CD4-positive, alpha-beta T cell treated with Interferon gamma for 1 hour (primary cell): ENCODE measurements at places on chromosomes 16 and 17.

DNA sequence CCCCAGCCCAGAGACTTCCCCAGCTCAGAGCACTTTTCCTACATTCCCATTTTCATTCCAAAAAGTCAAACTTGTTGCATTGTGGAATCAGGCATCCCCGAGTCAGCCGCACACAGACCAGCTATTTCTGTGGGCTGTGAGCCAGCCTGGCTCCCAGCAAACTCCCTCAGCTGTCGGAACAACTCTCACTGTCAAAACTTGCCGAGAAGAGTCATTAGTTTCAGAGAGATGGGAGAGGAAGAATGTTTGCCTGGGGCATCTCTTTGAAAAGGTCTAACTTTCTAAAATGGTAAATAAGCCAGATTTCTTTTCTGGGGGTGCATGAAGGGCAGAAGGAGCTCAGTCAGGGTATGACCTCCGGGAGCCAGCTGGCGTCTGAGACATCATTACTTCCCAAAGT is 280.0 kb downstream of the TMEM114 start:
- DNase-seq = no peak

DNA sequence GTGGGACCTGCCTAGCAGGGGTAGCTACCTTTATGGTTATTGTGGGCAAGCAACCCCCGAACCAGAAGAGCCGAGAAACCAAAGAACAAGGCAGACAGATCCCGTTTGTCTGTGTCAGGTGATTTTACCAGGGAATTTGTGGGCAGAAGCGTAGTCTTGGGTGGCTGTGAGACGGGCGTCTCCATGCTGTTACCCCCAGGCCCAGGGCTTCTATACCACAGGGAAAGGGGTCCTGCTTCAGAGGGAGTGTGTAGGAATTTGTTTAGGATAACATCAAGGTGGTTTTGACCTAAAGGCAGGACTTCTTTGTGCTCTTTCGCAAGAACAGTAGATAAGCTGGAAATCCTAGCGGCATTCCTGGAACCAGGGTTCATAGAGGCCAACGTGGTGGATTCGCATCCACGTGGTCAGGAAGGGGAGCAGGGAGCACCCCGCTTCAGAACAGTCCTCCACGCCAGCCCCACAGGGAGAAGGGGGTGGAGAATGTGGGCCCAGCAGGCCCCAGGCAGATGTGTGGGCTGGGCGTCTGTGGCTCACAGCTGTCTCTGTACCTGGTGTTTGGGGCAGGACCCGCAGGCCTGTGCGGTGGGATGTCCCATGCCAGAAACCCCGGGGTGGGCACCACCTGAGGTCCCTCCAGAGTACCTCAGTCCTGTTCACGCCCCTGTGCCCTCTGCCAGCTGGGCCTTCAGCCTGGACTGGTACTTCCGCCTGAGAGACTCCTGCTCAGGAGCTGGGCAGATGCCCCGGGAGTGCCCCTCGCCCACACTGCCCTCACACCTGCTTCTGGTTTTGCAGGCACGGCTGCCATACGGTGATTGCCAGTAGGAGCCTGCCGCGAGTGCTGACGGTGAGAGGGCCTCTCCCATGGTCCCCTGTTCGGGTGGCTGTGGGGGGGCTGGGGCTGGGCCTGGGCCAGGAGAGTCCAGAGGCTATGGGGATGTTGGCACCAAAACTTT is 4.1 kb downstream of the DECR2 start:
- no peak for DNase-seq

DNA sequence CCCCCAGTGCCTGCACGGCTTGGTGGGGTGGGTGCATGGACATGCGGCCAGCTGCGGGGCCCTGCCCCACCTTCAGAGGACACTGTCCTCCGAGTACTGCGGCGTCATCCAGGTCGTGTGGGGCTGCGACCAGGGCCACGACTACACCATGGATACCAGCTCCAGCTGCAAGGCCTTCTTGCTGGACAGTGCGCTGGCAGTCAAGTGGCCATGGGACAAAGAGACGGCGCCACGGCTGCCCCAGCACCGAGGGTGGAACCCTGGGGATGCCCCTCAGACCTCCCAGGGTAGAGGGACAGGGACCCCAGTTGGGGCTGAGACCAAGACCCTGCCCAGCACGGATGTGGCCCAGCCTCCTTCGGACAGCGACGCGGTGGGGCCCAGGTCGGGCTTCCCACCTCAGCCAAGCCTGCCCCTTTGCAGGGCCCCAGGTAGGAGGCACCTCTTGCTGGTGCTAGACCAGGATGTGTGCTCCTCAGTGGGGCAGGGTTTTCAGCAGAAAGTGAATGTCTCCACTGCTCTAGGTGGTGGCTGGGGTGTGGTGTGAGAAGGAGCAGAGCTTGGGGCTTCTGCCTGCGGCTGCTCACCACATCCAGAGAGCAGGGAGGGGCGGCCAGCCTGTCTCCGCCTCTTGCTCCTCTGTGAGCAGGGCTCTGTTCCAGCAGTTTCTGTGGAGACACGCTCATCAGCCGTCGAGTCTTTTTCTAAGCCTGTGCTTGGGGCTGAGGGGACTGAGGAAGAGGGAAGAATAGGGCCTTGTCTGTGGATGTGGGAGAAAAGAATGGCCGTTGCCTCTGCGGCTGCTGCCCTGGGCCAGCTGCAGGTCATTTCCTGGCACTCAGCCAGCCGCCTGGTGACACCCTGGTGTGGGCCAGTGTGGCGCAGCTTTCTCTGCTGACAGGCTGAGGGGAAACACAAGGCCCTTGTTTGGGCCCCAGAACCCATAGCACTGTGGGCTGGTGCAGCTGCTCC is 2.2 kb downstream of the ZNF276 start:
- peak; percentile 84 for DNase-seq

DNA sequence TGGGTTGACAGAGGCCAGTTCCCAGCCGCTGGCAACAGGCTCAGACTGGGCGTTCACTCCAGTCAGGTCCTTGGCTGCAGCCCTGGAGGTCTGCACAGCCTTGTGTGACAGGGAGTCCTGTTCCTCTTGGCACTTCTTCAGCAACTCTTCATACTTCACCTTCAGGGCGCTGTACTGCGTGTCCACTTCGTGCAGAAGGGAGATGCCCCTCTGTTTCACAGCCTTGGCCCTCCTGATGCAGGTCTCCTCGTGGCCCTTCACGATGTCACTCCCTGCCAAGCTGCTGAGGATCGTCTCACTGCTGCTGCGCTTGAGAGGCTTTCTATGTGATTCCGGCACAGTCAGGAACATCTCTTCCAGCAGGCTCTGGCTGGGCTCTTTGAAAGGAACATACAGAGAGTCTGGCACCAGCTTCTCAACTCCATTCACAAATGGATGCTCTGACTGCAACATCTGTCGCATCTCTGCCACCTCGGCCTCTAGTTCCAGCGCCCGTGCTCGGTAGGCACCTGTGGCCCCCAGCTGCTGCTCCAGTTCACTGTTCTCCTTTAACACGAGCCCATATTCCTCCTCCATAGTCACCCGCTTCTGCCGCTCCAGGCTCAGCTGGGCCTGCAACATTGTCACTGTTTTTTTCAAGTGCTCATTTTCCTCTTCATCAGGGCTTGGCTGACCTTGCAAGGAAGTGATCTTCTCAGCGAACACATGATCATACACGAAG is 27.2 kb downstream of the CDR2 start:
- DNase-seq = no peak

- no peak for DNase-seq
Observed at GRCh38 chr17:44961921-44962350, 6.2 kb downstream of the C1QL1 start.

DNA sequence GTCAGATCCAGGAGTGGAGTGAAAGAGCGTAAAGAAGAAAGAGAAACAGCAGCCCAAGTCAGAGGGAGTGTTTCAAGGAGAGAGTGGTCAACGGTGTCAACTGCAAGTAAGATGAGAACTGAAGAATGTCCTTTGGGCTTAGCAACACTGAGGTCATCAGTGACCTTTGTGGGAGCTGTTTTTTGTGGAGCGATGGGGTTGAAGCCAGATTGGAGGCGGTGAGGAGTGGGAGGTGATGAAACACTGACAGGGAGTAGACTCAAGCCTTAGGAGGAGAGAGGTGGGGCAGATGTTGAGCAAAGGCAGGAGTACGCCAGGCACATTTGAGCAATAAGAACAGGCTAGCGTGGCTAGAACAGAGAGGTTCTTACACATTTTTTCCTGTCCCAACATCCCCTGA is 103.7 kb upstream of the GNAO1 start:
- DNase-seq = no peak

DNA sequence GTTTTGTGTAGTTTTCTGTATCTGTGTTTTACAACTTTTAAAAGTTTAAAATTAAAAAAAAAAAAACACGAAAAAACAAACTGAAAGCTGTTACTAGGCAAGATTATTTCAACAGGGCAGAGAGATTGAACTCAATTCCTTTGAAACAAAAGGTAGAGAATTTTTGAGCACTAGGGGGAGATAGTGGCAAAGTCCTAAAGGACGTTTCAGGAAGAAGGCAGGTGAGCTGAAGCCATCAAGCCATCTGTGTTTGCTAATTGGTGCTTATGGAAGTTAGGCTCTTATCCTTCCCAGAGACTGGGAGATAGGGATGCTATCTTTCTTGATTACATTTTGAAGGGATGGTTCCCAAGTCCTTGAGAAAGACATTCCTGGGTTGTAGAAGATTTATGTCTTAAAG is 70.6 kb upstream of the CLEC3A start:
- DNase-seq = no peak

DNA sequence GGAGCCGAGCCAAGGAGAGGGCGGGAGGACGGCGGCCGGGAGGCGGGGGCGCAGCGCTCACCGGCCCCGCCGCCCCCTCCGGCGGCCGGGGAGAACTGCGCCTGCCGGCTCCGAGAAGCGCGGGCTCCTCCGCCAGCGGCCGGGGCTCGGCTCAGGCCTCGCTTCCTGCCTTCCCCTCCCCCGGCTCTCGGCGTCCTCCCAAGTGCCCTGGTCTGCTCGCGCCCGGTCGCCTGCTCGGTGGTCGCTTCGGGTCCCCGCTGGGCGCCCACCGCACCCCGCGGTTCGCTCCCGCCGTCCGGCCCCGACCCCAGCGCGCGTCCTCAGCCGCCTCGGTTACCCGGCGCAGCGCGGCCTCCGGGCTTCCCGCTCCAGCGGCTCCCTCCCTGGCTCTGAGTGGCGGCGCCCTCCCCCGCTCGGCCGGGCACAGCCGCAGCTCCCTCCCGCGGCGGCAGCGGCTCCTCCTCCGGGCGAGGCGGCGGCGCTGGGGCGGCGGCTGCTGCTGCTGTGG is 313 bp downstream of the UBTF start:
- peak; percentile 71 for DNase-seq

- DNase-seq = no peak
Observed at GRCh38 chr17:47220531-47220999, 11.4 kb downstream of the MYL4 start.

GRCh38 chr17:82686366-82687324 is 11.9 kb downstream of the RAB40B start:
- DNase-seq = no peak

GRCh38 chr16:4261557-4262172 is 11.2 kb downstream of the TFAP4 start:
- DNase-seq = no peak

- peak; percentile 59 for DNase-seq
Observed at GRCh38 chr16:9134739-9135138, 43.3 kb downstream of the HAPSTR1 start.

DNA sequence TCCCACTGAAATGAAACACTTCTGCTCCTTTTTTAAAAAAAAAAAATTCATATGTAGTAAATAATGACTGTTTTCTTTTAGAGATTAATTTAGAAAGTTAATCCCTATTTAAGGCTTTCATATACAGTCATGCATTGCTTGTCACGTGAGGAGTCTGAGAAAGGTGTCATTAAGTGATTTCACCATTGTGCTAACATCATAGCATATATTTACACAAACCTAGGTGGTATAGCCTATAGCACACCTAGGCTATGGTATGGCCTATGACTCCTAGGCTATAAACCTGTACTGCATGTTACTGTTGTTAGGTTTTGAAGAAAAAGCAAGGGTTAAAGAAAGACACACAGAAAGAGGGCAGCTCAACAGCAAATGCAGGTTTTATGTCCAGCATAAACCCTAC is 13.7 kb downstream of the PPY start:
- DNase-seq = no peak

DNA sequence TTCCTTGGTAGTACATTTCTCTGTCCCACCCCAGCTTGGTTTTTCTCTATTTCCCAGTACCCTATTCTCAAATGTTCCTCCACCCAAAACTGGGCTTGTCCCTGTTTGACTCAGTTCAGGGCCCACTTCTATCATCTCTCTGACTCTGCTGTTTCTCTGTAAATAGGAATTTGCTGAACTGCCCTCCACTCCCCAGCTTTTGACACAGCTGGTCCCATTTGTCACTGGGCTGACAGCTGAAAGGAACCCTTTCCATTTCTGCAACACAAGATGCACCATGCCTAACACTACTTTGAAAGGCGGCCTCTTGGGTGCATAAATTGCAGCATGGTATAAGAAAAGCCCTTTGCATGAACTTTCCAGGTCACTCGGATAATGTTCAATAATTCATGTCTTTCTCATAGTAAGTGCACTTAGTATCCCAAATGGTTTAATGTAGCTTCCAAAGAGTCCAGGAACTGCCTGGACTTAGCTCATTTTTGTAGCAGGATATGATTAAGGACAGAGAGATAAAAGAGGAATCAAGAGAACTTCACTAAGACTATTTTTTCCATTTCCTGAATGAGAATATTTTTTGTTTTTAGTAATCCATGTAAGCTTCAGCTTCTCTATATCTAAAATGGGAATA is 256.7 kb downstream of the CDH11 start:
- DNase-seq = no peak

DNA sequence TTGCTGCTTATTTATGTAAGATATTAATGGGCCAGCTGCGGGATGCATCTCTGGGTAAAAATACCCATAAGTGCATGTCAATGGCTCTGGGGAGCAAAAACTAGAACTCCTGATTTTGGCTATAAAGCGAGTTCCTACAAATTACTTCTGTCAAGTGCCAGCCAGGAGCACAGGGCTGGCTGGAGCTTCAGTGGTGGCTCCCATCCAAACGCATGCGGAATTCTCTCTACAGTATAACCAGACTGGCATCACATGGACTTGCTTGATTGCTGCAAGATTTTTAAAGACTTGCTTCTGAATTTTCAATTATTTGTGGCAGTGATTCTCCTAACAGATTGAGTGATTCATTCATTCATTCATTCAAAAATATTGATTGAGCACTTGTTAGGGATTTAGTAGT is 260.9 kb downstream of the PHKB start:
- DNase-seq = no peak

GRCh38 chr16:88681709-88682451 is 4.4 kb downstream of the SNAI3 start:
- DNase-seq = peak; percentile 74

- DNase-seq = peak; percentile 70
Observed at GRCh38 chr17:19386051-19386929, 700 bp downstream of the MFAP4 start.

DNA sequence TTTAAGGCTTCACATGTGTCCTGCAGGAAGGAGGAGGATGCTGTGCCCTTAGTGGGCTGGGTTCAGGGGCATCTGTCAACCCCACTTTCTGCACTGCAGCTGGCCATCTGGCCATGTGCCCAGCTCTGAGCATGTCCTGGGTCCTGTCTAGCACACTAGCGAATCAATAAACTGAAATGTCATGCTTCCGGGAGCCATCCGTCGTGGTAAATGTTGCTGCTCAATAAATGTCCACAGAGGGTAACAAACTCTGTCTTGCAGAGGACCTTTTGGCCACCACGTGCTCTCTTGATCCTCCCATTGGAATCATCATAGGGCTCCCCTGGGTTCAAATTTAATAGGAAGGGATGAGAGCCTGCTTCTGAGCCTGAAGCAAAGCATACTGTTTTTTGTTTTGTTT is 168.6 kb upstream of the PIRT start:
- DNase-seq = no peak
